Panc1 (cell line): ENCODE measurements at places on chromosomes 1 and 21.

- DNase-seq = no peak
Observed at GRCh38 chr1:56200896-56201295, 378.5 kb downstream of the PLPP3 start.

- DNase-seq = no peak
Observed at GRCh38 chr21:45252448-45252925, 35.2 kb downstream of the POFUT2 start.

DNA sequence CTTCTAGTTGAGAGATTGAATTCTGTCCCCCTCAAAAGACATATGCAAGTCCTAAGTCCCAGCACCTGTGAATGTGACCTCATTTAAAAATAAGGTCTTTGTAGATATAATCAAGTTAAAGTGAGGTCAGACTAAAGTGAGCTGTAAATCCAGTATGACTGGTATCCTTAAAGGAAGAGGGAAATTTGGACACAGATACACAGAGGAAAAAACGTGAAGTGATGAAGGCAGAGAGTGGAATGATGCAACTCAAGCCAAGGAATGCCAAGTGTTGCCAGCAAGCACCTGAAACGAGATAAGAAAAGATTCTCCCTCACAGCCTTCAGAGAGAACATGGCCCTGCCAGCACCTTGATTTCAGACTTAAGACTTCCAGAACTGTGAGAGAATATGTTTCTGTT lies 444.7 kb upstream of the VAMP3 start:
- DNase-seq = no peak

GRCh38 chr1:15639262-15639661 lies 22.0 kb downstream of the DDI2 start:
- no peak for DNase-seq

DNA sequence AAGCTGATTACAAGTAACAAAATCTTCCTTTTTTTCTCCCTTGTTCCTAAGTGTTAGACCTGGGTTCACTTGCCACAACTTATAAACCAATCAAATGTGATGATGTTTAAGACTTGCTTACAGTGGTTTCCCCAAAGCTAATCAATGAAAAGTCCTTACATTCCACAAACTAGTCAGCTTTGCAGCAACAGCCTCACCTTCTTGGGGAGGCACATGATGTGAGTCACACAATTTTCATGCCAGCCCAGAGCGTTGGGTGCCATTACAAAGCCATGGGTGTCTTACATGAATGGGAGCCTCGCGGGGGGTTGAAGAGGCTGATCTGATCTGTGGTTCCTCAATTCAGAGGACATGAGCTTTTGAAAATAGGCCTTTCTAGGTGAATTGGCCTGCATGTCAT lies 91.6 kb upstream of the UBE2U start:
- DNase-seq = no peak

DNA sequence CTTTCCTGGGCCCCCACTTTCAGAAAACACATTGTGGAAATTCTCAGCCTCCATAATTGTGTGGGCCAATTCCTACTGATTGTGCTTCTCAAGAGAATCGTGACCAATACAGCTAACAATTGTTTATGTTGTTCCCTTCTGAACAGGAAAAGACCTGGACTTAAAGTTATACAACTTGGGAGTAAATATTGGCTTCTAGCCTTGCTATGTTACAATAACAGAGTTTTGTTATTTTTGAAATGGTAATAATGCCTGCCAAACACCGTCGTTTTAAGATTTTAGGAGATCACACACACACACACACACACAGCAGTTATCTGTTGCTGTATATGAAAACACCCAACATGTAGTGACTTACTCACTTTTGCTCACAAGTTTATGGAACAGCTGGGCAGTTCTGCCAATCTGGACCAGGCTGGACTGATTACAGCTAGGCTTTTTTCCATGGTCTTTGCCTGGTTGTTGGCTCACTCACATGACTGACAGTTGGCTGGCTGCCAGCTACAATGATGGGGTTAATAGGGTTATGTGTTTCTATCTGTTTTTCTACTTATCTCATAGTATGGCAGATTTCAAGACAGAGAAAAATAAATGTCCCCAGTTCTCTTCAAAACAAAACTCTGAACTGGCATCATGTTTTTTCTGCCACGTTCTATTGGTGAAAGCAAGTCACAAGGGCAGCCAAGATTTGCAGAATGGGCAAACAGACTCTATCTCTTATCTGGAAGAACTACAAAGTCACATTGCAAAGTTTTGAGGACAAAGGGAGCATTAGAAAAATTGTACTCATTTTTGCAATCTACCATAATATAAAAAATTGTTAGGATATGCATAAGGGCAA lies 447.5 kb downstream of the NEGR1 start:
- DNase-seq = no peak

- no peak for DNase-seq
Observed at GRCh38 chr1:164861632-164862031, 302.6 kb downstream of the PBX1 start.

DNA sequence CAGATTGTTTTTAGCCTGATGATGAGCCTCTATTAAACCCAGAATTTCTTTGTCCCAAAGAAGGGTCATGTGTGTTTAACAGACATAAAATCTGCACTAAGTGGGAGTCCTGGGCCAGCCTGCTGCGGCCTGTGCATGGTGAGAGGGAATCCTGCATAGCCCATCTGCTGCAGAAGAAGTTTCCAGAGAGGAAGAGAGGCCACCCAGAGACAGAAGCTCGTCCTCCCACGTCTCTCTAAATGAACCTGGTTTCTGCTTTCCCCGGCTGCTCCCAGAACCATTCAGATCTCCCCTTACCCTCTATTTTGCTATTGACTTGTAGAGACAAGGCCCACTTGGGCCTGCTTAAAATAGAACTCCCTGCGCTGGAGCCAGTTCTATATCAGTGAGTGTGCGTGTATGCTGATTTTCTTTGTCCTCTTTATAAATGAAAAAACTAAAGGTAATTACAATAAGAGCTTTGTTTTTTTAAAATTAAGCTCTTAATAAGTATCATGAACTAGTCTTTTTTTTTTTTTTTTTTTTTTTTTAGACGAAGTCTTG lies 142.8 kb upstream of the RAB4A start:
- no peak for DNase-seq

- DNase-seq = no peak
Observed at GRCh38 chr1:59682396-59683080, 132.2 kb upstream of the HOOK1 start.

GRCh38 chr1:67735806-67736627 lies 51.0 kb downstream of the GADD45A start:
- no peak for DNase-seq
